ENCODE measurements at places on chromosomes 11 and 22. TPM values are rescaled to one million over a fixed set of nuclear protein-coding genes. Genes with fewer than 3 reads are reported as not detected.

- no peaks in the 10 kb centered on the region for H3K36me3 ChIP-seq
- no peak overlapping the region for H3K27ac ChIP-seq
- H3K27me3 ChIP-seq, result peaks cover 30% of the 10 kb centered on the region
- H3K4me3 ChIP-seq, result no peak overlapping the region
- no peak for DNase-seq
- H3K4me1 ChIP-seq, result peaks cover 18% of the 10 kb centered on the region
Observed at GRCh38 chr22:37820350-37820749, 2.8 kb upstream of the GALR3 start.

GRCh38 chr11:36097219-36097650 is 153.4 kb downstream of the LDLRAD3 start:
- H3K36me3 ChIP-seq, result peaks cover 7% of the 10 kb centered on the region
- no peak for DNase-seq
- no peaks in the 10 kb centered on the region for H3K27me3 ChIP-seq
- no peaks in the 10 kb centered on the region for H3K4me1 ChIP-seq

DNA sequence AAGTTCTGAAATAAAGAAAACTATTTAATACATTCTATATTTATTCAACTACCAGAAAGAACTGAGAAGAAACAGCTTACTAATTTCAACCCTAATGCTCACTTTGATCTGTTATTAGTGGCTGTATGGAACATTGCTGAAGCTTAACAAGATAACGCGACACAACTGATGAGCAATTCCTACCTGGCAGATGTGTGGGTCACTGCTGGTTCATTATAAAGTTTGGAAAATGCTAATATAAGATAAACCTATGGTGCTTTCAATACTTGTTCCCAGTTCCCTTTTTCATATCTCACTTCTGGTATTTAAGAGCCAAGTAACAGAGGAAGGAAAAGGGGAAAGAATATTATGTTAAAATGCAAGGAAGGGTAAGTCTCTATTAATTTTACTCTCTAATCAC is 10.5 kb downstream of the CTSC start:
- no peak overlapping the region for H3K27ac ChIP-seq
- no peak overlapping the region for H3K4me3 ChIP-seq
- no peak for DNase-seq

- H3K36me3 ChIP-seq, result no peaks in the 10 kb centered on the region
- H3K27ac ChIP-seq, result no peak overlapping the region
- DNase-seq, result no peak
- H3K4me1 ChIP-seq, result peaks cover 10% of the 10 kb centered on the region
- no peak overlapping the region for H3K4me3 ChIP-seq
- no peaks in the 10 kb centered on the region for H3K27me3 ChIP-seq
Observed at GRCh38 chr11:12735262-12735661, 61.0 kb downstream of the TEAD1 start.

- H3K4me3 ChIP-seq, result no peak overlapping the region
- no peaks in the 10 kb centered on the region for H3K27me3 ChIP-seq
- peaks cover 11% of the 10 kb centered on the region for H3K4me1 ChIP-seq
- H3K27ac ChIP-seq, result no peak overlapping the region
Observed at GRCh38 chr11:134273317-134273712, 2.9 kb upstream of the GLB1L3 start.

GRCh38 chr11:33269822-33270221 is 12.6 kb downstream of the HIPK3 start:
- DNase-seq, result no peak
- H3K36me3 ChIP-seq, result no peaks in the 10 kb centered on the region
- no peaks in the 10 kb centered on the region for H3K27me3 ChIP-seq
- H3K4me3 ChIP-seq, result no peak overlapping the region

The BIK gene
- 4.4 TPM for polyA plus RNA-seq

The SPI1 gene
- polyA plus RNA-seq, result not detected

All from keratinocyte (primary cell).